Astrocyte of the cerebellum (primary cell): ENCODE measurements at places on chromosomes 5 and 9.

DNA sequence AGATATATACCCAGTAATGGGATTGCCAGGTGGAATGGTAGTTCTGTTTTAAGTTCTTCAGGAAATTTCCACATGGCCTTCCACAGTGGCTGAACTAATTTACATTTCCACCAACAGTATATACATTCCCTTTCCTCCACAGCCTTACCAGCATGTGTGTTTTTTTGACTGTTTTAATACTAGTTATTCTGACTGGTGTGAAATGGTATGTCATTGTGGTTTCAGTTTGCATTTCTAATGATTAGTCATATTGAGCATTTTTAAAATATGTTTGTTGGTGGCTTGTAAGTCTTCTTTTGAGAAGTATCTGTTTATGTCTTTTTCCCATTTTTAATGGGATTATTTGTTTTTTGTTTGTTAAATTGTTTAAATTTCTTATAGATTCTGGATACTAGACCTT, 208.9 kb downstream of the CFAP90 start:
- DNase-seq: no peak

DNA sequence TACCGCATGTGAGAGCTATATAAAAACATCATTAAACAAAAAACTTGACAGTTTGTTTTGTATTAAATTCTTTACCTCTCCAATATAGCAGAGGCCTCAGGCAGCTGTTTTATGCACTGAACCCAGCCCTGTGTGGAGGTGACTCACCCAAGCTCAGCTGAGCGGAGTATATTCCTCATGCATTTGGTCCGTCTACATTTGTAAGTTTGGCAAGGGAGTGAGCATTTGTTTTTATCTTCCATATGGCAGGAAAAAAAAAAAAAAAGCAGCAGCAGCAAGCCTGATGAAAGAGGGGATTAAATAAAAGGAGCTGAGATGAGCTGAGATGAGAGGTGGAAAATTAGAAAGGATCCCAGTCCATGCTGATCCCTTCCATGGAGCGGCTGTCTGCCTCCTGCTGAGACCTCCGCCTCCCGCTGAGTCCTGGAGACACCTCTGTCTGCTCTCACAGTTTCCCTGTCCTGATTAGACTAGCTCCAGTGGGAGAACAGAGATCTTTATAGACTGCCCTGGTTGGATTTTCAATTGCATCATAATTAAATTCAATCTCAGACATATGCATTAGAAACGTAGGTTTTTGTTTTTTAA, 112.0 kb upstream of the CTNND2 start:
- DNase-seq: peak; percentile 78

DNA sequence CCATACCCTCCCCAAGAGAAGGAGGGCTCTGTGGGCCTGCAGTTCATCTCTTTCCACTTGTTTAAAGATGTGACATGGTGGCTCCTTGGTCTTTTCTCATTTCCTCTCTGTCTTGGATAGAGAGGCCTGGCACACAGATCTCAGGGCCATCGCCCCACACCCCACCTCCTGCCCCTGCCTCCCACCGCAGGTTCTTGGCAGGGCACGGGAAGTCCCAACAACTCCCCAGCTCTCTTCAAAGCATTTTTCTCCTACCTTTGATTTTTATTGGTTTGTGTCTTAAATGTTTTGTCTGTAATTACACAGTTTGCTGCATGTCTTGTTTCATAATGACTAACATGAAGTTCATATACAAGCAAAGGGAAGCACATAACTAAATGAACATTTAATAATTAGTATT, 178.5 kb upstream of the MSX2 start:
- DNase-seq: no peak

DNA sequence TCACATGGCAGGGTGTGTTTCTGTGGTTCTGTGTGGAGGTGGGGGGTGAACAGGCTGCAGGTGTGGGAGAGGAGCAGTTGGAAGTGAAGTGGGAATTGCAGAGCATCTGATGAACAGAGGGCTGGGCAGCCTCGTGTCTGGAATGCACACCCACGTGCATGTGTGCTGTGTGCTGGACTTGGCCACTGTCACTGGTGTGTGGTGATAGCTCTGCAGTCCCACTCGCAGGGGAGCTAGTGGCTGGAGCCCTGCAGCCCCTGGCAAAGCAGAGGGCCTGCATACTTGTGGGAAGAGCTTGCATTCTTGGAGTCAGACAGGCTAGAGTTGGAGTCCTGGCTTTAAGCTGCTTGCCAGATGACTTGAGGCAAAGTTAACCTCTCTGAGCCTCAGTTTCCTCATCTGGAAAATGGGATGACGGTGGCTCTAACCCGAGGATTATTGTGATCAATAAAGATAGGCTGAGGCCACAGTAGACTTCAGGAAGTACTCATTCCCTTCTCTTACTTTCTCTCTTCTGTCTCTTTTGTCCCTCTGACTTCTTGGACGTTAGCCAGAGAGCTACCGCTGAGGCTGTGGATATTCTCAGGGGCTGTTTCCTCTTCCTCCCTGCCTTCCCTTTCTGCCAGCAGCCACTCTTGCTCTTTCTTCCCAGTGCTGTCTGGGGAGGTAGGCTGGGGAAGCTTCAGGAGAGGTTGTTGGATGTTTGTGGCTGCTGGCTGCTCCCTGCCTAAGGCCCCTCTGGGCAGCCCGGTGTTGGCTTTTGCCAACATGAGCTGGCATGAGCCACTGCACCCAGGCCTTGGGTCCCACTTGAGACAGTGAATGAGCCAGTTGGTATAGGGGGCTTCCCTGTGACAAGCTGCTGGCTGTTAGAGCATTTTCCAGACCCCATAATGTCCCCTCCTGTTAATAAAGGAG, 18.3 kb downstream of the PSAT1 start:
- DNase-seq: peak; percentile 59

DNA sequence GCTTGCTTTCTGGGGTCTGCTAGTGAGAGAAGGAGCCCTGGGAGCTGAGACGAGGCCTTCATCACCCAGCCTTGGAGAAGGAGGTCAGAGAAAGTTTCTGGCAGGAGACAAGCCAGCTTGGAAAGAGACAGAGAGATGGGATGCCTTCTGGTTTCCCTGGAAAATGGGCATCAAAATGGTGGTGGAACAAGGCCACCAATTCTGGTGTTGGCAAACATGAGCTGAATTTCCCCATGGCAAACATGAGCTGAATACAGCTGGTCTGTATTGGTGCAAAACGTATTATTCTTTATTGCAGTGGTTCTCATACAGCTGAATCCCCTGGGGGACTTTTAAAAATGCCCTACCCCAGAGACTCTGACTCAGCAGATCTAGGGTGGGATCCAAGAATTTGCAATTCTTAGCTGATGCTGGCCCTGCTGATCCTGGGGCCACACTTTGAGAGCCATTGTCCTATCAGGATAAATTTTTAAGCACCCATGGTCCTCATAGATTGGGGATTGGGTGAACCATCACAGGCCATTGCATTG, 39.1 kb upstream of the S1PR3 start:
- no peak for DNase-seq
